ENCODE measurements at places on chromosomes 7 and 10.

DNA sequence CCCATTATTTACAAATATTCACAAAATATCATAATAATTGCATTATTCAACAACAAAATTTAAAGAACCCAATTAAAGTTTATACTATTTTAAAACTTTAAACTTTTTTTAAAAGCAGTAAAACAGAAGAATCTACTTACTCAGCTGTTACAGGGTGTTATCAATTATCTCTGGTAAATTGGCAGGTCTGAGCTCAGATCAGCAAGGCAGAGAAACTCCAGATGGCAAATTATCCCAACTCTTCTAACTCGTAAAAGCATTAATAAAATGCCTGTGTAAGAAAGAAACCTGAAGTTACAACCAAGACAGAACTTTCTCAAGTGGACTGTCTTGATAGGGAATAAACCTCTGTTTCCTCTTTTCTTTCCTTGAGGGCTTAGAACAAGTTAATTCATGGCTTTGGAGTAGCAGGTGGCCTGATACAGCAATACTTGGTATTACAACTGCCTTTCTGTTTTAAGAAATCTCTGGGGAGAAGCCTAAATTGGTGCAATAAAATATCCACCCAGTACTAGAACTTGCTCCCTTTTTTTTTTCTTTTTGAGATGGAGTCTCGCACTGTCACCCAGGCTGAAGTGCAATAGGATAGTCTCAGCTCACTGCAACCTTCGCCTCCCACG, 275.3 kb upstream of the MKLN1 start:
- no peak for DNase-seq

DNA sequence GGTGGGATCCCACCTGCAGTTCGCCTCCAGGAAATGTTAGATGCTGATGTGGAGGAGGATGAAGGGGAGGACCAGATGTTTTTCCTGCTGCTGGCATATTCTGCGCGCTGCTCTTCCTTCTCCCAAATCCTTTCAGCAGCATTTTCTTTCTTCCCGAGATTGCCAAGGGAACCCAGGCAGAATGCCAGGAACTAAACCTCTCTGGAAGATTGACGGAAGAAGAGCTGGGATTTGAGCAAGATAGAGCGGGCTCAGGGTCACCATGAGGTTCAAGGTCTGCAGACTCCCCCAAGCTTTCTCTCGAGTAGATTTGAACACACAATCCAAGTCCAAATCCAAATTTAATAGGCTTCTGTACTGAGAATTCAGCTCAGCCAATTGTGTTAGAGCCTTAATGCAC, 345.2 kb upstream of the C7orf33 start:
- no peak for DNase-seq

GRCh38 chr10:128095027-128095752, 31.0 kb downstream of the MKI67 start:
- DNase-seq: no peak

- DNase-seq: no peak
Measured at GRCh38 chr7:18638594-18639452, 143.3 kb downstream of the HDAC9 start.

DNA sequence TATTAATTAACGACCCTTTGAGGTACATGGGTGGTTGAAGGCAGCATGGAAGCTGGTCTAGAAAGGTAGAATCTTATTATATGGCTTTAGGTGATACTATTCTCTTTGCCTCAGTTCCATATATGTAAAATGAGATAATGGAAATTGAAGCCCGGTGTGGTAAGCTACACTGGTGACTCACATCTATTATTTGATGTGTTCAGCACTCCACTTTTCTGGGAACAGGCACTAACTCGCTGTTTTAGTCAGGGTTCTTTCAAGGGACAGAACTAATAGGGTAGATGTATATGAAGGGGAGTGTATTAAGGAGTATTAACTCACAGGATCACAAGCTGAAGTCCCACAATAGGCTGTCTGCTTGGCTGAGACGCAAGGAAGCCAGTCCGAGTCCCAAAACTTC, 4.4 kb upstream of the TRUB1 start:
- DNase-seq: no peak

GRCh38 chr7:139092090-139092796, 17.3 kb downstream of the ZC3HAV1 start:
- DNase-seq: no peak

GRCh38 chr7:28018446-28018845, 162.1 kb downstream of the JAZF1 start:
- no peak for DNase-seq

DNA sequence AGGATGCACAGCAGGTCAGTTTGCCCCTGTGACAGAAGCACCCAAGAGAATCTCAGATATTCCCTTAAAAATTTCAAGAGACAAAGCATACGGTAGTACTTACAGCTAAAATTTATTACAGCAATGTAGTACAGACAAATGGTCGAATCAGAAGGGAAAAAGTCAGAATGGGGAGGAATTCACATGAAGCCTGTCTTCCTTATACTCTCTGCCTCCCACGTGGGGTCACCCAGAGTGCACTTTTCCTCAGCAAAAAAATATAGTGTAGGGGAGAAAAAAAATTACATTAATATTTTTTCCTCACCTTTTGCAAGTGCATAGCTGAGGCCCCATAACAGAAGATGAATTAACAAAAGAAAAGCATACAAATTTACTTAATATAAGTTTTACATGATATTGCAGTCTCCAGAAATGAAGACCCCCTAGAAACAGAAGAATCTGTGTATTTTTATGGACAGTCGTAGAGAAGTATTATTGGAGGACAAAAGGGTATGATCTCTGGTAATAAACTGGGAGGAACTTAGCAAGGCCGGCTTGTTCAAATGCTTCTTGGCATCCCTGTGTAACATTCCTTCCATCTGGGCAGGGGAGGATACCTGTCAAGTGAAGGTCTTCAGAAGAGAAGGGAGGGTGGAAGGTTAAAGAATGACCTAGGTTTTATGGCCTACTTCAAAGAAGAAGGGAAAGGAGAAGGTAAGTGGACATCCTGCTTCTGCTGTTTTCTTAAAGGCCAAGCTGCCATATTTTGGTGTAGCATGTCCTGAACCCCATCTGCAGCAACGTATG, 270.6 kb upstream of the MAGI2 start:
- DNase-seq: no peak

DNA sequence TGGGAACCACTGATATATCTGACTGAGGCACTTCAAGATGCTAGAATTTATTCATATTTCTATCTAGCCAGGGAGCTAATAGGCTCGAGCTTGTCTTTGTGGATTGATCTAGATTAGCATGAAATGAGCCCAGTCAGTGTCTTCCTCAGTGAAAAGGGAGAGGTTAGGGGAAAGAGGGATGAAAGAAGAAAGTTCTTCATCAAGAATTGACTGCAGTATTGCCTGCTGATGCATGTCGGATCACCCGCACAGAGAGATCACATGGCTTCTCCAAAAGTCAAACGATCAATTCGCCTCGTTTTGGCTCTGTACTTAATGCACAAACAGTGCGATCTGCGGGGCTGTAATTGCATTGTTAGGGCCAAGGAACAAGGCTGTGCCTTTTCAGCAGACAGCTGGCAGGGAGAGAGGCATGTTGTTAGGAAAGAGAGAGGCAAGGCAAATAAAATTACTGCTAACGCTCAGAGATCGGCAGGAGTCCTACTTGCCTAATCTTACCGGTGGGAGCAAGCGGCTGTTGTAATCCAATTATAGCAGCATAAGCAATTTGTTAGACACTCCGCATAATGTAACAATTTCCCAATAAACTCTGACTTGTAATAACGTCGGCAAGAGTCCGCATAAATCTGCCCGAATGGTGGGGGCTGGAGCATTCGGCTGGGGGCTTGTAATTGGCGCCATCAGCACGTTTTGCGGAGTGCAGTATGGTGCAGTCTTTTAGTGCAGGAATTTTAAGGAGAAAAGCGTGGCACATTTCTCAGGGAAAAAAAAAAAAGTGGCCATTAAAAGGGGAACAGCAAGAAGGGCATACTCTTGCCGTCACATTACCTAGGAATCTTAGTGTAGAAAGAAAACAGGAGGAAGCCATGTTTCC, 102.1 kb downstream of the POLL start:
- DNase-seq: peak; percentile 39

- DNase-seq: no peak
Measured at GRCh38 chr7:103962070-103962469, 27.4 kb downstream of the RELN start.

DNA sequence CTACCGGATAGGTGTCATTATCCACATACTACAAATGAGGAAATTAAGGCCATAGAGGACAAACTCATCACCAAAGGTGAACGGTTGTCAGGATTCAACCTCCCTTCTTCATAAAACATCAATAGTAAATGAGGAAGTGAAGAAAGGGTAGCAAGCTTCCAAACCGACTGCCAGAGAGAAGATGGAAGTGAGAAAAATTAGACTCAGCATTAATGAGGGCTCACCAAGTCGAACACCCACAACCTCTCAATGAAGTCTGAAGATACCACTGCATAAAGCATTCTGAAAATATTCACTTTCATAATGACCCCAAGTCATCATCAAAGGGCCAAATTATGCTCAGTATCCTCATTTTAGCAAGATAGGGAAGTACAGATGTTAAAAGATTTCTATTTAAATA, 29.6 kb downstream of the ABCB4 start:
- DNase-seq: no peak

- no peak for DNase-seq
Measured at GRCh38 chr10:45653454-45653853, 19.1 kb downstream of the ZFAND4 start.

GRCh38 chr10:14670551-14671240, 104.0 kb downstream of the FAM107B start:
- DNase-seq: no peak

DNA sequence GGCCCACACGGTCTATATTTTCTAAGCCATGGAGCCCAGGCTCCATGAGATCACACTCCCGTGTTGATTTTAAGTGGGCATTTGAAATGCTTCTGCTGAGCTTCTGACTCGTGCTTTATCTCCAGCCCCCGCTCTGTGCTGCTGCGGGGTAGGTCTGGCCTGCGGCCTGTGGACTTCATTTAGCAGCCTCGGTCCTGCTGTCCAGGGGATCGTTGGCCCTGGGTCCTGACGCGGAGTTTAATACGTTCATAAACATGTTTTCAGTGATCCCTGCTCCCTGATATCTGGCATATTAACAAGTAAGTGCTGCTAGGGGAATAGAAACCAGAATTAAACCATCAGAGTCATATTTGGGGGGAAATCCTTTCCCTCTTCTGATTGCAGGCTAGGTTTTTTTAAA, 540.3 kb upstream of the MGMT start:
- no peak for DNase-seq

DNA sequence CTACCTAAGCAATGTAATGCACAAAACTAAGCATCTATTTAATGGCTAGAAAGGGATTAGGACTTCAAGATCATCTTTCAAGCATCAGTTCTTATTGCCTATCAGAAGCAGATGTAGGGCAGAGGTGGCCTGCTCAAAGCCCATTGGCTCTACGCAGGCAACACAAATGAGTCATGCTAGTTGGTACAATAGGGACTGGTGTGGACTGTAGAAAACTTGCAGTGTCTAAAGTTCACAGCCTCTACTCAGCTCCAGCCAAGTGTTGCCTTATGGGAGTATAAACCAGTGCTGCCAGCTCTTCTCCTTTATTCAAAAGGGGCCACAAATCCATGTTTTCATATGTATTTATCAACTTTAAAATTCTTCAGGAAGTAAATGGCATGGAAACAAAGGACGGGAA, 31.7 kb downstream of the ASAH2 start:
- DNase-seq: no peak

GRCh38 chr10:74821501-74821900, 4.9 kb upstream of the KAT6B start:
- peak; percentile 1 for DNase-seq

- DNase-seq: no peak
Measured at GRCh38 chr10:115141254-115141653, 48.1 kb downstream of the ATRNL1 start.

GRCh38 chr10:132774181-132774901, 11.6 kb downstream of the NKX6-2 start:
- DNase-seq: no peak

DNA sequence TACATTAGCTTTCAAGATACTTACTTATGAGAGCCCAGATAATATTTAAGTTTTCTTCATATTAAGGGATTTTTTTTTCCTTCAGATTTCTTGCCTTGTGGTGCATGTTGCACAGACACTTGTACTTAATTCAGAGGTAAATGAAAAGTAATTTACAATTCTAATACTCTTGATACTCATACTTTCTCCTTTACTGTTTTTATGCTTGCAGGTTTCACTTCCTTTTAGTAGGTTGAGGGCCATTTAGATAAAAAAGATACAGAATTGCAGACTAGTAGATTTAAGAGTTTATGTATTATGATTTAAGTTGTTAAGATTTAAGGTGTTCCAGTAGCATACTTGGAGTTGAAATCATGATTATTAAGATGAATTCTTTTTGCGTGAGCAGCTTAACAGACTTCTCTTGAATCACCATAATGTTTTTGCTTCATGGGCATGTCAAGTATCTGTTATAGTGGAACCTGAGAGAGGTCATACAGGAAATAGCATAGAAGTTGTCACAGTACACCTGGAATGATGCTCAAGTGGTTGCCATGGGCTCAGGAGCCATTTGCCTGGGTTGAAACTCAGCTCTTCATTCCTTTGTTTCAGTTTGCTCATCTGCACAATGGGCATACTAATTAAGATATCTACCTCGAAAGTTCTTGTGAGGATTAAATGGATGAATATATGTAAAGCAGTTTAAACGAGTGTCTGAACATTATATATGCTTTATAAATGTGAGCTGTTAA, 174.8 kb upstream of the PRPS1L1 start:
- no peak for DNase-seq

- no peak for DNase-seq
Measured at GRCh38 chr10:131214521-131215244, 96.8 kb downstream of the TCERG1L start.

DNA sequence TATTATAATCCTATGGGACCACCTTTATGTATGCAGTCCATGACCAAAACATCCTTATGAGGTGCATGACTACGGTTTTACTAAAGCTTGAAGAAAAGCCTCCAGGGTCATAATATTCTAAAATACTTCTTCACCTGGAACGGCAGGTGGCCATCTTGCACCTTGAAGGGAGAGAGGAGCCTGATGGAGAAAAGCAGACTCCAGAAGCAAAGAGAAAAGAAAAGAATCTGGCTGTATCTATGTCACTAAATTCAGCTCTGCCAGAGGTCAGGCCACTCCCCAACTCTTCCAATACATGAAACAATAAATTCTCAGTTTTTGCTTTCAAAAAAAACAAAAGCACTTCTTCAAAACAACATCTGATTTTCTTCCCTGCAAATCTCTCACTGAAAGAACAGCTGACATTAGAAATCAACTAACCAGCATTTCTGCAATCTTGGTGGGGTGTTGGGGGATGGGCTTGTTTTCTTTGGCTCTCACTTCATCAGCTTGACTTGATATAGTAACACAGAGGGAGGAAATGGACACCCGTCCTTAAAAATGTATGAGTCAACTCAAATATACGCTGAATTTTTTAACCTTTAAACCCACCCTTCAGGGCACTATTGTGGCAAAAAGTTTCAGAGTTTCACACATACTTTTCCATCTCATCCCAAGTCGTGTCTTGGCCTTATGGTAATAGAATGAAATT, 21.7 kb downstream of the HIBADH start:
- no peak for DNase-seq

- no peak for DNase-seq
Measured at GRCh38 chr10:43361547-43362190, 9.8 kb upstream of the FXYD4 start.

DNA sequence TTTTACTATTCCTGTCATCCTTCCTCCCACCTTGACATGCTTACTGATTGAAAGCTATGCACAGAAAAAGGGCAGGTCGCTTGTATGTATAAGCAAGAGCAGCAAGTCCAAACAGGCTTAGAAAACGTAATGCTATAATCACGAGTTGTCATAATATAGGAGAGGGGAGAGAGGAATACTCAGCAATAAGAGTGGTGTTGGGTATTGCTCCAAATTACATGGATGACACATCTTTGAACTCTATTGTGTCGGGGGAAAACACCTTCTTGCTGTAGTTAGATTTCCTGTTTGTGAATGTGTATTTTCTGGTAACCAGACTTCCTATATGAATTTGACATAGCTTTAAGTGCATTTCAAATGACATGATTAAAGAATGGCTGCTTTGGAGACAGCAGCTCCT, 7.5 kb downstream of the MET start:
- peak; percentile 31 for DNase-seq
